ENCODE measurements at places on chromosomes 1 and 21.
A peak's percentile ranks its signal among the peaks of the same experiment; 100 is the strongest.

DNA sequence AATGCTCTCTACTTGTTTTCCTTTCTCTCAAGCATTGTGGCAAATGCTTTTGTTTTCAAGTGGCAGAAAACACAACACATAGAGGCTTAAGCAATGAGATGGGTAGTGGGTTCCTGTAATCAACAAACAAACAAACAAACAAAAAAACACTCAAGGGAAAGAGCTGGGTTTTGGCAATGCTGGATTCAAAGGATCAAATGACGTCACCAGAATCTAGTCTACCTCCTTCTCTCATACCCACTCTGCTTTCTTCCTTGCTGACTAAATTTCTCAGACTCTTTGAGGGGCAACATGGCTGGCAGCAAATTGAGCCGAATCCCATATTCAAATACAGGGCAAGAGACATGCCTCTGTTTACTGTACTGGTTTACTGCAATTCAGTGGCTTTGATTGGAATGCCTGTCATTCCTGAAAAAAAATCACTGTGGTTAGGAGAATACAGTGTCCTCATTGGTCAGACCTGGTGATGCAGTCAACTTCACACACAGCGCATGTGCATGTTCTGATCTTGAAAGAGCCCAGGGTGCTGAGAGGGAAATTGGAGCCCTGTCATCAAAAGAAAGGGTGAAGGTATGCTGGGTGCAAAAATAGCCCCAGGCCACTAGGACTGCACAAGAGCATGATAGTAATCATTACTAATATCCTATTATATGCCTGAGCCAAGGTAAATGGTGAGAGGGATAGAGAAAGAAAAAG lies 356.2 kb downstream of the KCTD3 start:
- no peak for DNase-seq

DNA sequence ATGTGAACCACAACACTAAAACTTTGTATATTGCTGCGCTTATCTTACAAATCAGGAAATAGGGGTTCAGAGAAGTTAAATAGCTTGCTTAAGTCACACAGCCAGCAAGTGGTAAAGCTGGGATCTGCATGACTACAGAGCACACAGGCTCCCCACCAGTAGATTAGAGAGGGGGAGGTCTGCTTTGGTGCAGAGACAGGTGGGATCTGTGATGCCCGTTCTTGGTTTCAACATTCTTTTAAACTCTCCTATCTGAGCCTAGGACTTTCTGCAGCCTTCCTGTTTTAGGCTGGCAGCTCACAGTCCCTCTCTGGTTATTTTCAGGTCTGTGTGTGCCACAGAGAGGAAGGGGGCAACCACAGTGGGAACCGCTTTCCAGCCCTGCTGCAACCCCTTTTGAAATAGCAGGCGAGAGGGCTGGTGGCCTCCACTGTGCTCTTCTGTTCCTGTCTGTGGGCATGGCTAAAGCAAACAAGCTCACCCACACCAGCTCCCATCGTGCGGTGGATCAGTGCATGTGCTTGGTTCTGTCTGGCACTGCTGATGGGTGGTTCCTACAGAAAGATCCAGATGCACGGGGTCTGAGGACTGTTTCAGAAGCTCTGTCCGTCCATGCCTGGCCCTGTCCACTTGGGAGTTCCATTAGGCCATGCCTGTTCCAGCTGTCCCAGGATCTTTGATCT lies 1.7 kb upstream of the IL6R start:
- DNase-seq = no peak

DNA sequence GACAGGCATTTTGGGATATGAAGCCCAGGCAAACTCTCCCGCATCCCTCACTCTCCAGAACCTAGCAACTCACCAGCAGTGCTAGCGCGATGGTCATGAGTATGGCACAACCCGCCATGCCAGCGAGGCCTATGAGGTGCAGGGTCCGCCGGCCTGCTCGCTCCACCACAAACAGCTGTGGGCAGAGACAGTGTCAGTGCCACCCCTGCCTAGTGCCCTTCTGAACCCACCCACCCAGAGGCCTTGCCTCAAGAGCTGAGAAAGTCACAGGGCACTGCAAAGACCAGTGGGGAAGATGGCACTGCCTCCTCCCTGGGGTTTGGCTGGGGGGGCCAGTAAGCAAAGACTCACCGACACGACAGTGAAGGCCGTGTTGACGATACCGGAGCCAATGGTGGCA lies 29.8 kb downstream of the SLC2A1 start:
- DNase-seq = no peak

GRCh38 chr1:213070406-213070805 lies 19.4 kb downstream of the RPS6KC1 start:
- peak; percentile 30 for DNase-seq

DNA sequence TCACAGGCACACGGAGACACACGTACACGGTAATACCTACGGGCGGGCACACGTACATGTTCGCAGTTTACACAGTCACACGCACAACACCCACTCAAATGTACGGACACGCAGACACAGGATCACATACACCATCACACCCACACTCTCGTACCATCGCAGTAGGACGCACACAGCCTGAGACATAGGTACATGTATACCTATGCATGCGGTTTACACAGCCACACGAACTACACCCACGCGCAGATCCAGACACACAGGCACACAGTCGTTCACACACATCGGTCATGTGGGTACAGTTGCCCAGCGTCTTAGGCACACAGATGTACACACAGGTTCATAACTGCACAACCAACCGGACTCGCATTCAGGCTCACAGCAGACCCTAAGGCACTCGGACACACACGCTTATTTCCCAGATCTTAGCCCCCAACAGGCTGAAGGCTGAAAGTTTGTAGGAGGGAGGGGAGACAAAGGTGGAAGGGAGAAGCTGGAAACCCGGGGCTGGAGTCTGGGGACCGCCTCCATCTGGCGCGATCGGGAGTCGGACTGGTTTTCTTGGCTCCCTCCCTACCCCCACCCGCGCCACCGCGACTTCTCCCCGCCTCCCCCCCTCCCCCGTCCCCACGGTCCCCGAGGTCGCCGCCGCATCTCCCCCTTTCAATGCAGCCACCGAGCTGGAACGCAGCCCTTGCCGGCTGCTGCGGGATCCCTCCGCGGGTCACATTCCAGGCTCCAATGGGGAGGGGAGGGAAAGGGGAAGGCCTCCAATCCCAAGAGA lies 51.9 kb upstream of the SYNC start:
- DNase-seq = no peak

GRCh38 chr21:45549626-45550463 lies 7.6 kb upstream of the SLC19A1 start:
- DNase-seq = no peak

GRCh38 chr1:6105218-6105679 lies 59.6 kb downstream of the KCNAB2 start:
- DNase-seq = no peak

DNA sequence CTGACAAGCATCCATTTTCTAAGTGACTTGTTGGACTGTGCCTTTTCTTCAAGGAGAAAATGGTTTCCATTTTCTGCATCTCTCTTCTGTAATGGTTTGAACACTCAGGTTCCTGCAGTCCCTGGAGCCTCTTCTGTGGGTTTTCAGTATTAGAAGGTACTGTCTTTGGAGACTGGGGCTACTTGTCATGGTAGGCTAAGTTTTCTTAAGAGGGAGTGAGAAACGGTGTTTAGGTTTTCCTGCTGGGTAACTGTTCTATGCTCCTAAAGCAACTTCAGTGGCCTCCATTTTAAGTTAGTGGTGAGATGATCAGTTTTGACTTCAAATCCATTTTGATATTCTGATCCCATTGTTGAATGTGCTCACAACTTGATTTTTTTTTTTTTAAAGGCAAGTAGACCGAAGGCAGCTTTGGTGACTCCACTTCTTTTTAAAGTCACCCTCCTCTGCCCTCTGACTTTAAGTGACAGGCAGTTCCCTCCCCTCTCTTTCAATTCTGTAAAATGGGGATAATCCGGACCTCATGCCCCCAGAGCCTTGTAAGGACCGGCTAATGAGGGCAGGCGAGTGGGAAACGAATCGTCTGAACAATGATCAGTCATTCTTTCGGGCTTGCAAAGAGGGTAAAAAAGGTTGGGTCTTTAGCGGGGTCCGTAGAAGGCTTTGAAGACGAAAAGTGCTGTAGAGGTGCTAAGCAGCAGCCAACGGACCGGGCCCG lies 1.0 kb upstream of the ARID1A start:
- DNase-seq = no peak

- DNase-seq = peak; percentile 13
Measured at GRCh38 chr1:163820766-163821165, 499.0 kb downstream of the NUF2 start.

DNA sequence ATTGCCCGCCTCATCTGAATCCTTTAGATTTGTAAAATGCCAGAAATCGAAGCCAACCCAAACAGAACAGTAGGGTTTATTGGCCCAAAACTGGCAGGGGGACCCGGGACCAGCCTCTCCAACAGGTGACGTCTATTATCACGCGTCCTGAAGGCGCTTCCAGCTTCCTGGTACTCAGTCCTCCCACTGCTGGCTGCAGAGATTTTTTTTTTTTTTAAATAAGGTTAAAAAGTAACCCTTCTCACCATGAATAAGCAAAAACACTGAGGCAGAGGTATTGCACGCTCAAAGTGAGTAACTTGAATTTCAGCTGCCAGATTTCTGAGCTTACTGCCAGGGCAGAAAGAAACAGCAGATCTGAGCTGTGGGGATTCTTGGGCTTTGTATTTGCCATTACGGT lies 54.4 kb upstream of the GCLM start:
- DNase-seq = no peak

GRCh38 chr21:44929799-44930542 lies 9.3 kb upstream of the ITGB2 start:
- DNase-seq = no peak

- DNase-seq = no peak
Measured at GRCh38 chr1:198199105-198199504, 42.3 kb downstream of the NEK7 start.

GRCh38 chr1:50348449-50349241 lies 74.6 kb downstream of the DMRTA2 start:
- peak; percentile 81 for DNase-seq

GRCh38 chr1:151655371-151655770 lies 43.5 kb downstream of the SNX27 start:
- DNase-seq = no peak

DNA sequence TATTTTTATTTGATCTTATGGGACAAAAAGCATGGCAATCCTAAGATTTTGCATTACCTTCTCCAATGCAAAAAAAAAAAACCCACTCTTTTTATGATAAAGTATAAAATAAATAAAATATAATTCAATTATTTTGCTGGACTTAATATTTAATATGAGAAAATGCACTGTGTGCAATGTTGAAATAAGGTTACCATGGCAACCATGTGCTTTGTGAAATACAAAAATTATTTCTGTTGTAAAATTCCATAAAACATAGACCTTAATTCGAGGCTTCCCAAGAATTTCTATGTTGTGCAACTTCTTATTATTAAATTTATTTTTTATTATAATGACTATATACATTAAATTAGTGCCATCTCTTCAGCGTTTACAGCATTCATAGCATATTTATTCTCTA lies 989.5 kb downstream of the MRPL39 start:
- DNase-seq = no peak

DNA sequence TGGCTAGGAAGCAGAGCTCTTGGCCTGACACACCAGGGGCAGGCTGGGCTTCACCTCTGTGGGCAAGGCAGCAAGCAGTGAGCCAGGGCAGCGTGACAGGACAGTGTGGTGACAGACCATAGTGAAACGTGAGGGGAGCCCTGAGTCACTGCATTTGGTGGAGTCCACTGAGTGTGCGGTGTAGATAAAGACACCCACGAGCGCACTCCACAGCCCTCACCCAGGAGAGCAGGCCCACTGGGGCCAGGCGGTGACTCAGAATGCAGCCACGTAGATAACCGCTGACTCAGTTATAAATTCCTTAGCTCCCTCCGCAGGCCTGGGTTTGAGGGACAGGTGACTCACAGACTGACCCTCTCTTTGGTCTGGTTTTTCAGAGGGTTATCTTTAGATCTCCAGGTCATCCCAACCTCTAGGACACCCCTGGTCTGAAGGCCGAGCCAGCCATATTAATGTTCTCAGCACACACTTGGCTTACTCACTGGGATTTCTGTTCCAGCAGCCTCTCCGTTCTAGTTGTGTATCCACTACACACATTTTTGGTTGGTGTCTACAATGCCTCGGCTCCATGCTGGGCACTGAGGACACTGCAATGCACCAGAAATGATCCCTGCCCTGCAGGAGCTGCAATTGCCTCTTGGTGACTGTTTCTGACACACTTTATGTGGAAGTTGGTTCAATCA lies 90.2 kb upstream of the TSPAN2 start:
- DNase-seq = peak; percentile 94

GRCh38 chr1:69794831-69795230 lies 227.1 kb downstream of the LRRC7 start:
- DNase-seq = no peak

DNA sequence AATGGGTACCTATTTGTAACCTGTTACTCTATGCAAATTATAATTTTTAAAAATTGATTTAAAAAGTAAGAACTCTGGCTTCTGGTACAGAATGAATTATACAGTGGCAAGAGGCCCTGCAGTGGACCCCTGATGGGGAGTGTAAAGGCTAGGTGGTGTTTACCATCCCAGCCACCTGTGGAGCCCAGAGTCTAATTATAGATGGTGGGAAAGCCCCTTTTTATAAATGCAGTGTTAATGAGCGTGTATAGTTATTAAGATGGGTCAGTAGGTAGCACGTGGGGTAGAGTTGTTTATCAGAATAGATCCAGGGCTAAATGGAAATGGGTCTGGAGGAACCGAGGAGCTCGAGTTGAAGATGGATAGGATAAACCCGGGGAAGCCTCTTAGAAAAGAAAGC lies 13.9 kb upstream of the PRELP start:
- DNase-seq = no peak

DNA sequence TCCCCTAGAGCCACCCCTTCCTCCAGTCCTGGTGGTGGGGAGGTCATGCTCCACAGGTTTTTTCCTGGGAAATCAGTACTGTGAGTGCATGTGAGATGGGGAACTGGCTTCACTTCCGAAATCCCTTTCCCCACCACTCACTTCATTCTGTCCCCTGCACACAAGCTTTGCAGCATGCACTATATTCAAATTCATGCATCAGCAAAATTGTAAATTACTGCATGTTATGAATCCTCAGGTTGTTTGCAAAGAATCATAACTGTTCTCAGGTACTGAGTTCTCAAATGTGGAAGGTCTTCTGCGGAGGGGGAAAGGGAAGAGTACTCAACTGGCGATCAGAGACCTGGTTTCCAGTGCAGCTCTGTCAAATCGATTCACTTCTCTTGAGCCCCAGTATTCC lies 42.3 kb downstream of the LHX4 start:
- no peak for DNase-seq

GRCh38 chr1:58932859-58933598 lies 149.2 kb upstream of the JUN start:
- DNase-seq = peak; percentile 86

GRCh38 chr21:29892379-29892778 lies 47.4 kb downstream of the GRIK1 start:
- no peak for DNase-seq

GRCh38 chr1:93304716-93305138 lies 41.0 kb upstream of the DR1 start:
- DNase-seq = peak; percentile 72

DNA sequence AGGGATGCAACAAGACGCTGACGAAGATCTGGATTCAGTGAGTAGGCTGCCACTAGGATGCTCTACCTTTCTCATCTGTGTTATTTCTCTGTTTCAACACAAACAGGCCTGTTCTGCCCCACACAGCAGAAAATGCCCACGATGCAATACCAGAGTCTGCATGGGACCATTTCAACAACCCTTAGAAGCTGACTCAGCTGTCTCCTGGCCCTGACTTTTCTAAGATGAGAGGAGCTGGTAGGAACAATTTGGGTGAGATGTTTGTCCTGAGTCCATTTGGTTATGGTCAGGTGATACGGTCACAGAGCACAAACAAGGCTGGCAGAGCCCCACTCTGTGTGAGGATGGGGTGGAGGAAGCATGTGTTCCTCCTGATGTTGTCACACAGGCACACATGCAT lies 11.5 kb upstream of the SLC2A1 start:
- DNase-seq = no peak

GRCh38 chr1:213985209-213986019 lies 2.4 kb upstream of the PROX1 start:
- DNase-seq = no peak

Data from AG08395 (cell line).